ENCODE measurements at places on chromosomes 12 and 14.

- no peak for DNase-seq
Observed at GRCh38 chr12:126819554-126819953, 1447.4 kb upstream of the TMEM132C start.

- DNase-seq: no peak
Observed at GRCh38 chr12:124664395-124665111, 97.1 kb upstream of the NCOR2 start.

DNA sequence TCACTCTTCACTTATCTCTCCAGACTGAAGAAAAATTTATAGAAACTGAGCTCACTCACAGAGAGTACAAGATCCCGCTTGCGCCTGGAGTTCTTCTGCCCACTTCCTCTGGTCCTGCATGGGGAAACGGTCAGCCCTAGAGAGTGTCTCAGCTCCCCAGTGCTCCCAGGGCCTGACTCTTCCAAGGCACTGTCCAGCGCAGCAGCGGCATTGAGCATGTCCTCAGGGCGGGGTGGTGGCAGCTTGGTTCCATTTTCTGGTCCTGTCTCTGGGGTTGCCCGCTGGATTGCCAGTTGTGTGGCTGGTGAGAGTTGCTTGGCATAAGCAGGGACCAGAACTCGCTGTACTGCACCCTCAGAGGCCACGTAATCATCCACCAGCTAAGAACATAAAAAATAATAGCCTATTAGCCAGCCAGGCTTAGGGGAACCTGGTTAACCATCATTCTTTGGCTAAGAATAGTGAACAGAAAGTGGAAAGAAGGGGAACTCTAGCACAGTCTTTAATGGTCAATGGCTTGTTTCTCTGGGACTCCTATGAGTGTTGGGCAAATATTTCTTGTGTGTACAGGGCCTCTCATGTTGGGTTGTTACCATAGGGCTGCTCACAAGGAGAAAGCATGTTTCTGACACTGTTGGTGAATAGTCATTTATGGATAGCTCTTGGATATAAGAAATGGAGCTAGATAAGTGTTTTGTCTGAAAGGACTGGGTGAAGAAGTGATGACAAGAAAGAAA lies 13.7 kb upstream of the AJUBA start:
- no peak for DNase-seq

DNA sequence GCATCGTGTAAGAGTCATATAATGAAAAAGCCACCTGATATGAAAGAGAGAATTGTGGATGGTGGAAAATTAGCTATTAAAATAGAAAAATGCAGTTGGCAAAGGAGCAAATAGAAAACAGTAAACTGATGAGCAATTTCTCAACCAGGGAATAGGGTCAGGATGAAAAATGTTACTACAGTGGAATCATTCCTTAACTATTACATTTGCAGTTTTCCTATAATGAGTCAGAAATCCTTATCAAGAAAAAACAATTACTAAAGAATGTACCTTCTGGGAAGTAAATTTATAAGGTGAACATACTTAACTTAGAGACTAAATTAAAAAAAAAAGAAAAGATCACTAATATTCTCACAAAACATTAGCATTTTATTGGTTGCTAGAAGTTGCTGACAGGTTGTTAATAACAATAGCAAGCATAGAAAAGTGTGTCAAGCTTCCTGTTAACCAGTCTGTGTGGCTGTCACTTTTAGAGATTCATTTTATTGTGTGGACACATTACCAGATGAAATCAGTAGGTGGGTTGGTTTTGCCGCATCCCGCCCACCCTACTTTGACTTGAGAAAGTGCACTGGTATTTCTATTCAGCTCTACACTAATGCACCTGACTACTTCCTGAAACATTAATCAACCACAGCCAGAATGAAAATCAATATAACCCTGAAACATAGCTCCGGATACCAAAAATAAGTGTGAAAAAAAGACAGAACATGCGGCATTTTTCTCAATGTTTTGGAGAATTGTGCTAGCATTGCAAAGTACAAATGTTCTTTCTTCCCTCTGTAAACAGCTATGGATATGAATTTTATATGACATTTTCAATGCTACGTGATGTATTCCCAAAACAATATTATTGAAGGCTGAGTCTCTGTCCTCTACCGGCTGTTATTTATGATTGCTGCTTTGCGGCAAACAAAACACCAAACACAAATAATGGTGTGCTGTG lies 576.7 kb downstream of the SLC16A7 start:
- peak; percentile 66 for DNase-seq

DNA sequence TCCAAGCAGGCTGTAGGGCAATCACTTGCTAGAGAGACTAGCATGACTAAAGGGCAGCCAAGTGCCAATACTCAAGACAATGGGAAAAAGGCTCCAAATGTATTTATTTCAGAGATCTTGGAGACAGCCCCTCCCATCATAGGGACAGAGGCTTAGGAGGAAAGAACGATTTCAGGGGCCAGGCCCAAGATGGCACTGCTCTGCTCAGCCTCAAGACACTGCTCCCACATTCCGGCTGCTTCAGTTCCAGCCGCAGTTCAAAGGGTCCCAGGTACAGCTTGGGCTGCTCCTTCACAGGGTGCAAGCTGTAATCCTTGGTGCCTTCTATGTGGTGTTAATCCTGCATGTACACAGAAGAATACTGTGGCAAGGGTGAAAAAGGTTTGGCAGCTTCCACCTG lies 19.4 kb upstream of the OR4K5 start:
- DNase-seq: no peak

DNA sequence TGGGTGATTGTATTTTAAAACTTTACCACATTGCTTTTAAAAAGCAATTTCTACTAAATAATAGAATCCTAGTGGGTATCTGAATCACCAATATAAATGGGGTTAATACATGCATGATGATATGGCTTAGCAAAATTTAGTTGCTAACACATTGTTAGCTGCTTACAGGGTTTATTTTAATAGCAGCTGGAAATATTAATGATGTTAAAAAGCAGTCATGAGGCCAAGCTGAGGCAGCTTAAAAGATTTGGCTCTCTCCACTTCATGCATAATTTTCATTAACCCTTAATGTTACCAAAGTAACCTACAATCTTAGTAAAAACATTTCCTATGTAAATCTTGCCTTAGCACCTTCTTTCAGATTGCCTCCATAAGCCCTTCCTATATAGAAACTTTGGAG lies 49.2 kb upstream of the CNOT2 start:
- no peak for DNase-seq

DNA sequence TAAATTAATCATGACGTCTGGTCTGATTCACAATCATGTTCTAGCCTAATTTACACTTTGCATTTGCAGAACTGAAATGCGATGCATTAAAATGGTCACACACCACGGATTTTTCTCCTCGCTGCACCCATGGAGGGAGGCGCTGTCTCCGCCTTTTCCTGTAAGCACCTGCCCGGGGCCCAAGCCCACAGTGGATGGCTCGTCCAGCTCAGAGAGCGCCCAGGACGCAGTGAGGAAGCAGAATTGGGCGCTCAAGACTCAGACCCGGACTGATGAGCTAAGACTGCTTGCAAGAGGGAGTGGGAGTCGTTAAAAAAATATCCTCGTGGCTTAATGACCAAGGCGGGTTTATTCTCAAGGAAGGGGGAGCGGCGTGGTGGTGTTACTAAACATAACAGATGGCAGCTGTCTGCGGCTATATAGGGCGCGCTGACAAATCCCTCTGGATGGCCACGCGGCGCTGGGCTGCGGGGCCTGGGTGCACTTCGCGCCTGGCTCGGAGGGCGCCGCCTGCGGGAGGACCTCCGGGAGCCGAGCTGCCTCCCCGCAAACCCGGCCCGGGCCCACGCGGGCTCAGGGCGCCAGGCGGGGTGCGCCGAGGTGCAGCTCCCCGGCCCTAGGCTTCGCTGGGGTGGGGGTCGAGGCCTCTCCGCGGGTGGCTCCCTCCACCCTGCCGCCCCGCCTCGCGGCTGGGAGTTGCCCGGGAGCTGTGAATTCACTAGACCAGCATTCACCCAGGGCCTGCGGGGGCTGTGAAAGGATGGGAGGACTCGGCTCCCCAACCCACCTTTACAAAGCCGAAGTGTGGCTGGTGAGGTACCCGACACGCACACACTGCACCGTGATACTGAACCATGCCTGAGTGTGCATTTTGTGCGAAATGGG lies 78.7 kb downstream of the PPM1A start:
- DNase-seq: peak; percentile 47

GRCh38 chr14:89240414-89240813 lies 176.6 kb downstream of the FOXN3 start:
- peak; percentile 30 for DNase-seq

GRCh38 chr12:18798535-18799361 lies 60.8 kb downstream of the CAPZA3 start:
- DNase-seq: no peak

DNA sequence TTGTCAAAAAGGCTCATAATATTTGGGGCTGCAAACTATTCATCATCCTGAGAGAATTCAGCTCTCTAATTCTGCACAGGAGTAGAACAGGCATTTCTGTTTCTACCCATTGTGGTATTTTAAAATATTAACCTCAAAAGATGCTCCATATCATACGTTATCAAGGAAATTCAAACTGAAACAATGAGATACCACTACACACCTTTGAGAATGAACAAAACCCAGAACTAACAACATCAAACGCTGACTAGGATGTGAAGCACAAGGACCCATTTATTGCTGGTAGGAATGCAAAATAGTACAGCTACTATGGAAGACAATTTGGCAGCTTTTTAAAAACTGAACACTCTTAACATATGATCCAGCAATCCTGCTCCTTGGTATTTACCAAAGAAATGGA lies 171.8 kb downstream of the DUSP6 start:
- DNase-seq: no peak

Measured in PC-3 (cell line).